ENCODE measurements at places on chromosomes 7 and 10.
A peak's percentile ranks its signal among the peaks of the same experiment; 100 is the strongest.

DNA sequence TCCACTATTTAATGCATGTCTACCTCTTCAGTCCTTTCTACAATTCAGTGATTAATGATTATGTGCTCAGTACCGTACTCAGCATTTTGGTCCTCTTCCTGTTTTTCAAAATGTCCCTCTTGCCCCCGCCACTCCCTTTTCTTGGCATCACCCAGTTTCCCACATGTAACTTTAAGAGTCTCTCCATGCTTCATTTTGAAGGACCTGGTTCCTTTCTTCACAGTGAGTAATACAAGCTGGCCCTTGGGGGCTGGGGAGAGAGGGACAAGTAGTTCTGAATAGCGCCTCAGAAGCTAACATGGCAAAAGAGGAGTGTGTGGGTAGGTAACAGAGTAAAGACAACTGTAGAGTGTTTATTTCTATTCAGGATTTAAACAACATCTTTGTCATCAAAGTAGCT lies 34.6 kb upstream of the SLIT1 start:
- no peak for DNase-seq

GRCh38 chr7:75909521-75910132 lies 5.3 kb upstream of the POR start:
- no peak for DNase-seq

- no peak for DNase-seq
These were observed 283.4 kb downstream of the CCDC3 start for GRCh38 chr10:12717981-12718707.

DNA sequence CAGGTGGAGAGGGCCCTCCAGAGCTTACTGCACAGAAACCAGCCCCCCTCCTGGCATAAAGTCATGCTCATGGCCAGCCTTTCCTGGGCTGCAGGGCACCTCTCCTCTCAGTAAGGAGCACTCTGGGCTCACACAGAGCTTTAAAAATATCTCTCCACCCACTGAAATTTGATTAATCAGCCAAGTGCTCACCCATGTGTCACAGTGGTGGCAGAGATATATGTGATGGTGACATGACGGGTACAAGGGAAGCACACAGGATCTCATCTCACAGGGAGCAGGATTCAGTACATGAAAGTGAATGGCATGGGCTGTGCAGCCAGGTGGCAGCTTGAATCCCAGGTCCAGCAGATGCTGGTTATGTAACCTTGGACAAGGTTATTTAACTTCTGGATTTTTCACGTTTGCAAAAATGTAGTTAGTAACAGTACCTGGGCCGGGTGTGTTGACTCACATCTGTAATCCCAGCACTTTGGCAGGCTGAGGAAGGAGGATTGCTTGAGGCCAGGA lies 144.8 kb downstream of the CALN1 start:
- DNase-seq, result no peak

DNA sequence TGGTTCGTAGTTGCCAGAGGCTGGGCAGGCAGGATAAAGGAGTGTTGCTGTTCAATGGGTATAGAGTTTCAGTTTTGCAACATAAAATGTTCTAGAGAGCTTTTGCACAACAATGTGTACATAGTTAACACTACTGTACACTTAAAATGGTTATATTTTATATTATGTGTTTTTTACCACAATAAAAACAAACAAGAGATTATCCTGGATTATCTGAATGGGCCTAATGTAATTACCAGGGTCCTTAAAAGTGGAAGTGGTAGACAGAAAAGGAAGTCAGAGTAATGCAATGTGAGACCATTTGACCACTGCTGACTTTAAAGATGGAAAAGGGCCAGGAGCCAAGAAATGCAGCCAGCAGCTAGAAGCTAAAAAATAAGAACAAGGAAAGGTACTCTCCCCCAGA lies 159.7 kb downstream of the SGMS1 start:
- DNase-seq, result no peak

DNA sequence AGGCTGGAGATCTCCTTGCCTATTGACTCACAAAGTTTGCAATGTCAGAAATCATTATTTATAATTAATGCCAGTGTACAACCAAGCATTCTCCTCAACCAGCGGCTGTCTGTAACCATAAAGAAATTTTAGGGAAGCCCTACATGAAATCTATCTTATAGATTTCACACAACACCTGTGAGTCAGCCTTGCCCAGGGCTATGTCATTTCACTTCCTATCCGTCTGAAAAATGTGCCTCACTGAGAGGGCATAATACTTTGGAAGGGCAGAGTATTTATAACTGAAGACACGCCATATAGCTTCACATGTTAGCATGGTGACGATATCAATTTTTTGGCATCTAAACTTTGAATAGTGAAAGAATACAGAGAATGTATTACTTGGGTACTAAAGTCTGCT lies 296.6 kb upstream of the ETV1 start:
- no peak for DNase-seq

DNA sequence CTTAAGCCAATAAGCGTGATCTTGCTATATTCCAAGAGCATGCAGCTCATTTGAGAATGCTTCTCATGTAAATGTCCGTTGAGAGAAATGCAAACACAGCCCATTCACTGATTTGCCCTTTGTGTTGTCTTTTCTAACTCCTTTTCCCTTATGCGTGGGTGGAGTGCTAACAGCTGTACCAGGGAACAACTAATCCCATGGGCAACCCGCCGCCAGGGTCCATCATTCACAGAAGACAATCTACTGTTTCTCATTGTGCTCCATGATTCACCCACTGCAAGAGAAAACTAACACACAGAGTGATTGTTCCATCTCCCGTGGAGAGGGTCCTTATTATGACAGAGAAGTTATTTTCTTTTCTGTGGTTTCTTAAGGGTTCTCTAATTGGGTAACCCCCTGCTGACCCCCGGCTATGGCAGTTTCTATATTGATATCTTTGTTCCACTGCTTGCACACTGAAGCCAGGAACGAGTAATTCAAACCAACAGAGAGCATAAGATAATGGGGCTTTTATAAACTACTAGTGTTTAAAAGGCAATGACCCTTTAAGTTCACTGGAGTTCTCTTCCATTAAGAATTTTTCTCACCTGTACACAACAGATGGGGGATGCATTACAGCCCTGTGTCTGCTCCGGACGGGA lies 298.7 kb downstream of the BAMBI start:
- no peak for DNase-seq

DNA sequence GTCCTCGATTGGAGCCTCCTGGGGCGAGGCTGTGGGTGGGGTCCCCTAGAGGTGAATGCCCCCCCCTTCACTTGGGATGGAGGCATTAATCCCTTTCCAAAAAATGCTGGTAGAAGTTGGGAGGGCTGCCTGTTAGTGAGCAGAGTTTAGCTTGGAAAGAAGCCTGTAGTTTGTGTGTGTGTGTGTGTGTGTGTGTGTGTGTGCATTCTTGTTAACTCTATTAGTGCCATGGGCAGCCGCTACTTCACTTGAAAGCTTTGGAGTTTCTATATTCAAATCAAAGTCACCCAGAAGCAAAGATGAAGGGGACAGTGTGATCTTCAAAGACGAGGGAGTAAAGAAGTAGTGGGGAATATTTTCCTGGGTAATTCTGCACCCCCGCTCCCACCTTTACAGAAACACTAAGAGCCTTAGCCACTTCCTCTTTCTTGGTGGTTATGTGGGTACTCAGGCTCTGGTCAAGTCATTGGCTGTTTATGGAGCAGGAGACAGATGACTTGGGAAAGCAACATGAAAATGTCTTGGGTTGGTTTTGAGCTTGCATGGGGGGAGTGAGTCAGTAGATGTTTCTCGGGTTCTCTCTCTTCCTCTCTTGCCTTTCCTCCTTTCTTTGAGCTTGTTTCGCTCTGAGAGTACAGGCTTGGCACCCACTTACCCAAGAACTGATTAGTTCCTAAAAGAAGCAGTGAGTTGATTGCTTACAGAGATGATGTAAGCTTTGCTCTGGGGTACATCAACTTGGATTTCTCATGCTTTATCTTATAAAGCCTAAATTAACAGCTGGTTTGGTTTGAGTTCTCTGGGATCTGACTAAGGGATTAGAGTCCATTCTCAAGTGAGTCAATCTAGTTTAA lies 35.9 kb downstream of the TCF7L2 start:
- DNase-seq, result peak; percentile 20

- DNase-seq, result no peak
These were observed 31.8 kb upstream of the VPS41 start for GRCh38 chr7:38940774-38941173.

DNA sequence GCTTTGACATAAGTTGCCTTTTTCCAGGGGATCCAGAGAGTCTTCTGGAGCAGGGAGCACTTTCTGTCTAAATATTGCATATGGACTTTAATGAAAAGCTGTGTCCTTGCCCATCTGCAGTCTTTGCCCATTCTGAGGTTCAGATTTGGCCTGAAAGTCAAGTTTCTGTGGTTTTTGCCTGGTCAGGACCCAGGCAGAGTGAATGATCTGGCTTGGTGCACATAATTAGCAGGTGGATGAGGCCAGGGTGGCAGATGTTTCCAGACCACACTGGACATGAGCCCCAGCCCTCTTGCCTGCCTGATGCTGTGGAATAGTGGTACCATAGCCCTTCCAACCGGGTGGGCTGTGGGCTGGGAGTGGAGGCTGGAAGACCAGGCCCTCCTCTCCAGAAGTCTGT lies 11.0 kb downstream of the HECW1 start:
- no peak for DNase-seq

GRCh38 chr10:93378997-93379730 lies 103.0 kb downstream of the MYOF start:
- DNase-seq, result peak; percentile 24

GRCh38 chr7:143040209-143040715 lies 11.9 kb upstream of the OR6V1 start:
- DNase-seq, result no peak

DNA sequence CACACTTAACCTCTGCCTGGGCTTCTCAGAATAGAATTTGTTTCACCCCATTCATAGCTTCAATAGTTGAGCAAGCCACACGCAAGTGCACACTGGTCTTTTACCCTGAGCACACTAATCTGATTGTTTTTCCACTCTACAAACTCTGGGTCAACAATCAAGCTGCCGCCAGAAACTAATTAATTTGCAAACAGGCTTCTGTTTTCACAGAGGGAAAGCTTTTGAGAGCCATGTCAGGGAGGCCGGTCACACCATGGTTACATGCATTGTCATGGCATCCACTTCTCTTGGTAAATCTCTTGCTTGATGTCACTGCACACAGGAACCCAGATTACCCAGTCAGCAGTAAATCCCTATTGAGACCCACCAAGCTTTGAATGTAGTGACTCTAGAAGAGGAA lies 154.2 kb downstream of the SEMA3A start:
- DNase-seq, result no peak

DNA sequence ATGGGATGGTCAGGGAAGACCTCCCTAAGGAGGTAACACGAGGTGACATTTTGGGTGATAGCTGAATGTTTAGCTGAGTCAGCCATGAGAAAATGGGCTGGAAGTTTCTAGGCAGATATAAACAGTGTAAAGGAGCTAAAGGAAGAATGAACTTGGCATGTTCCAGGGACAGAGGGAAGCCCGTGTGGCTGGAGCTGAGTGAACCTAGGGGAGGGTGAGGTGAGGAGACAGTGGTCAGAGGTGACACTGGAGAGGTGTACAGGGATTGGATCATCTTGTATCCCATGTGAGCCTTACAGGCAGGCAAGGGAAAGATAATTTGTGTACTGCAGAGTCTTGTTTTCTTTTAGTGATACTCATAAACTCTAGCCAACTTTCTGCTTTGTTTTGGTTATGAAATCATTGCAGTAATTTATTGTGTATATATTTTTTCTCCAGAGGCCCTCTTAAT lies 1.8 kb downstream of the STARD3NL start:
- DNase-seq, result no peak

DNA sequence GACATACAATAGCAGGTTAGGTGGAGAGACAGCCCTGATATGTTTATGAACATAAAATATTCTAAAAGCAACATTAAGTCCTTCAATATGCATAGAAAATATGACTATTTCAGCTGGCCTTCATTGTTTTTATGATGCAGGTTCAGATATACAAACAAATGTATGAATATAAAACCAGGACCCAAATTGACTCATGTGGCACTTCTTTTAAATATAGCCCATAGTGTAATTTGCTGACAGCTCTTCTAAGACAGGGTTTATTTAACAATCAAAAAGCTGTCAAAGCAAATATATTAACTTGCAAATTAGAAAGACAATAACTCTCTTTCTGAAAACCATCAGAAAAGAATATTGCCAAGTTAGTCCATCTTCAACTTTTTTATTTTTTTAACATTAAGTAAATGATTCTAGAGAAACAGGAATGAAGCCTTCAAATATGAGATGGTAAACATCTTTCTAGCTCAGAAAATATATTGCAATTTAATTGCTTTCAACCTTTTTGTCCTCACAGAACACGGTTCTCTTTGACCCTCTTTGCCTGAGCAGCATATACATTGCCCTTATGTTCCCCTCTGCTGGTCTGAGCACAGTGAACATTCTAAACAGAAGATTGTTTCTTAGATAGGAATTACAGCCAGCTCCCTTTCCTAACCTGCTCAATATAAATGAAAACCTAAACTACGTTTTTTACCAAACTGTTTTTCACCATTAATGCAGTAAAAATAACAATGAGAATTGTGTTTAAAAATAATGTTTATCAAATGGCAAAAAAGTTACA lies 82.8 kb downstream of the CACNA2D1 start:
- no peak for DNase-seq

DNA sequence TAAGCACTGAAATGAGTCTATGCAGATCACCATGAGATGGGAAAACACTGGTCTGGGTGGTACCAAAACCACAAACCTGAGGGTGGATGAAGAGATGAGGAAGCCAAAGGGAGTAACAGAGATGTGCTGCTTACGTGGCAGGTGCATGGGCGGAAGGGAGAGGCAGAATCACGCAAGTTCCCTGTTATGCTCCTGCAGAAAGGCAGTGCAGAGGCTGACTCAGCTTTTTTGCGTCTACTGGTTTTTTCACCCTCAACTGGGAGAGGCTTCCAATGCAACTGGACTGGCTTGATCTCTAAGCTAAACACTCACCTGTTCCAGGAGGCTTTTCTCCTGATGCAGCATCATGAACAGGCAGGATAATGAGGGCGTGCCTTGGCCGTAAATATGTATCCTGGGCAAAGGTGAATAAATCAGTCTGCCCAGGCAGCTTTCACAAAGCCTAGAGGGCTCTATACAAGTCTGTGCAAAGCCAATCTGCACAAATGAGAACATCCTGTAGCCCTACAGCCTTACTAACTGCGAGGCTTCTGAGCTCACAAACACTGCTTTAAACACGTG lies 95.4 kb upstream of the AFAP1L2 start:
- peak; percentile 78 for DNase-seq

- DNase-seq, result no peak
These were observed 110.1 kb upstream of the KIF5B start for GRCh38 chr10:32166365-32166764.

DNA sequence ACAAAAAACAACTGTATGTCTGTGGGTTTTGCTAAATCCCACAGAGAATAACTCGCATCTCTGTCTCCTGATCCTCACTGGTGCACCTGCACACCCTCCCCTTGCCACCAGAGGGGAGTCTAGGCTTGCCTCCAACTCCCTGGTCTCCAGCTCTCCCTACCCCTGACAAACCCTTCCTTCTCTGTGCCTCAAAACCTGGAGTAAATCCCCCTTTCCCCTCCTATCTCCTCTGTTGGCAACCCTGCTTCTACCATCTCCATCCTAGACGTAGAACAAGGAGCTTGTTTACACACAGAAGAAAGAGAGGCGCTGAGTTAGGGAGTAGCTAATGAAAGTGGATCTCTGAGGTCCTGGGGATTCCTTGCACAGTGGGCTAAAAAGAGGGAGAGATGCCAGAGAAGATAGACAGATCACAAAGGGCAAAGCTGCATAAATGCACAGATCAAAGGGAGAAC lies 6.0 kb downstream of the MBLAC1 start:
- peak; percentile 50 for DNase-seq

- no peak for DNase-seq
These were observed 171.9 kb downstream of the ARID5B start for GRCh38 chr10:62073429-62073828.
